Left renal cortex interstitium (tissue), 4 donors: ENCODE measurements at places on chromosomes 7 and 10. TPM values are rescaled to one million over a fixed set of nuclear protein-coding genes. Genes with fewer than 3 reads are reported as not detected.

DNA sequence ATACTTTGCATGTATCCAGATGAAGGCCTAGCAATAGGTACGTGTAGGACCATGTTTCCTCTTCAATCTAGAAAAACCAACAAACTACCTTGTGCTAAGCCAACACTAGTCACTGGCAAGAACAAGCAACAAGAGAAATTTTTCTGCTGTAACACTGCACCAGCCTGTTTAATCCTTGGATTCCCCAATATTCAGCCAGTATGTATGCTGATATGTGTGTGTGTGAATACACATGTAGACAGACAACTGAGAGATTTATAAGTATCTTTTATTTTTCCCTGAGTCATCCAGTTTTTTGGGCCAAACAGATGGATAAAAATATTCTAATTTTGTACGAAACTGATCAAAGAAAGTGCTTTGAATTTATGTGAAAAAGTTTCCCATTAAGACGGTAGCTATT is 26.2 kb downstream of the GLI3 start:
- no peak for DNase-seq

DNA sequence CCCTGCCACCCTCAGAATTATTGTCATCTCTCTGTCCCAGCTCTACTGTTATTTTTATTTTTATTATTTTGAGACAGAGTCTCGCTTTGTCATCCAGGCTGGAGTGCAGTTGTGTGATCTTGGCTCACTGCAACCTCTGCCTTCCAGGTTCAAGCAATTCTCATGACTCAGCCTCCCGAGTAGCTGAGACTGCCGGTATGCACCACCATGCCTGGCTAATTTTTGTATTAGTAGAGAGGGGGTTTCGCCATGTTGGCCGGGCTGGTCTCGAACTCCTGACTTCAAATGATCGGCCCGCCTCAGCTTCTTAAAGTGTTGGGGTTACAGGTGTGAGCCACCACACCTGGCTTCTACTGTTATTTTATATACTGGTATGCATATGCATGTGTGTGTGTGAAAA is 11.0 kb downstream of the CALHM2 start:
- no peak for DNase-seq

SLC39A12 gene
- not detected for polyA plus RNA-seq

AHR gene
- 29.5 TPM for polyA plus RNA-seq

DNA sequence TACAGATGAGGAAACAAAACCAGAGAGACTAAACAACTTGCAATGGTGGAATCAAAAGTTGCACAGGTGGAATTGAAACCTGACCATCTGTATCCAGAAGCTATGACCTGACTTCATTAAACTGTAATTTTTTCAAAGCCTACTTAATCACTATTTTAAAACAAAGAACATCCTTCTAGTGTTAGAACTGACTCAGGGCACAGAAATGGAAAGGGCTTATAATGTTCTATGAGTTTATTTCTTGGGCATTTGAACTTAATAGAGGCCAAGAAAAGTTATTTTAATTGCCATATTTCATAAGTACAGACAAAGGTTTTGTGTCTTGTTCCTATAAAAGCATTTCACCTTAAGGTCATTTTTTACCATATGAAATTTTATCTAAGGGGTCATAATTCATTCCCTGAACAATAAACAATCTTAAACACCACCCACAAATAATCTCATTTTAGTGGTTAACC is 8.8 kb downstream of the ITGB1 start:
- no peak for DNase-seq

- DNase-seq = no peak
Observed at GRCh38 chr10:74419958-74420375, 268.9 kb downstream of the ADK start.

DNA sequence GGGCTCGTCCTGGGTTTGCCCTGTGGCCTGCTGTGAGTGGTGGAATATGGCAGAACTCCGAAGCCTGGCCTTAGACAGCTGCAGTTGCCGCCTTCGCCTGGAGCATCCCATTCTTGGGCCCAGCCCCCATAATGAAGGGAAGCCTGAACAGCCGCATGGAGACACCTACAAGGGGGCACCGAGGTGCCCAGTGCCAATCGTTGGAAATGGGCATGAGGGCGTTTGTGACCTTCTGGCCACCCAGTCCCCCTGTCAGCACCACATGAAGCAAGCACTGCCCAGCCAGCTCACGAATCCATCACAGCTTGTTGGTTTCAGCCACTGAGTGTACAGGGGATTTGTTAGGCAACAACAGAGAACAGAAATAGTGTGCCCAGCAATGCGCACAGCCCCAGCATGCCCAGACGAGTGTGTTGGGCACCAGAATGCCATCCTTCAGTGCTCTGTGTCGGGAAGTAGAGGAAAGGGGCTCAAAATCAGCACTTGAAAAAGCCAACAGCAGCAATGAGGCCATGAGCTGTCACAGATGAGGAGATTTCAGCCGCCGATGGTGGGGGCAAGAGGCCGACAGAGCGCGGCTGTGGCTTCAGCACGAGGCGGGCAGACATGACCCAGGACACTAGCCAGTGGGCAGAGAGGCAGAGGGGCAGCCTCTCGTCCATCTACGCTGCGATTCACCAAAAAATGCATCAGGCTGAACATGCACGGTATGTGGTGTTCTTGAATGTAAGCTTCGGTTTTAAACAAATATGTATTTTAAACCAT is 91.2 kb downstream of the TNS3 start:
- DNase-seq = no peak

DNA sequence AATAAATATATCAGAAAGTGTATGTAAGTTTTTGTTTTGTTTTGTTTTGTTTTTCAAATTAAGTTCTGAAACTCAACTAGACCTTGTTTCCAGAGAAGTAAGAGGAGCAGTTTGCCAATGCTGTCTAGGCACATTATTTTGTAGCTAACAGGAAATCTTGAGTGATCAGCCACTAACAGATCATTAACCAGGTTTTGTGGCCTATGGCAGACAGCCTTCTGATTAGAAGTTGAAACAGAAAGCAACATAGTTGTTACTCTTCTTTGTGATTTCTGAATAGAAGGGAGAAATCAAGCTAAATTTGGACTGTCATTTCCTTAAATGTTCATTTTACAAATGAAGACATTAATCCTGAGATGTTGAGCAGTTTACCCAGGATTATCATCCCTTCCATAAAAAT is 142.6 kb downstream of the PLXDC2 start:
- no peak for DNase-seq

DNA sequence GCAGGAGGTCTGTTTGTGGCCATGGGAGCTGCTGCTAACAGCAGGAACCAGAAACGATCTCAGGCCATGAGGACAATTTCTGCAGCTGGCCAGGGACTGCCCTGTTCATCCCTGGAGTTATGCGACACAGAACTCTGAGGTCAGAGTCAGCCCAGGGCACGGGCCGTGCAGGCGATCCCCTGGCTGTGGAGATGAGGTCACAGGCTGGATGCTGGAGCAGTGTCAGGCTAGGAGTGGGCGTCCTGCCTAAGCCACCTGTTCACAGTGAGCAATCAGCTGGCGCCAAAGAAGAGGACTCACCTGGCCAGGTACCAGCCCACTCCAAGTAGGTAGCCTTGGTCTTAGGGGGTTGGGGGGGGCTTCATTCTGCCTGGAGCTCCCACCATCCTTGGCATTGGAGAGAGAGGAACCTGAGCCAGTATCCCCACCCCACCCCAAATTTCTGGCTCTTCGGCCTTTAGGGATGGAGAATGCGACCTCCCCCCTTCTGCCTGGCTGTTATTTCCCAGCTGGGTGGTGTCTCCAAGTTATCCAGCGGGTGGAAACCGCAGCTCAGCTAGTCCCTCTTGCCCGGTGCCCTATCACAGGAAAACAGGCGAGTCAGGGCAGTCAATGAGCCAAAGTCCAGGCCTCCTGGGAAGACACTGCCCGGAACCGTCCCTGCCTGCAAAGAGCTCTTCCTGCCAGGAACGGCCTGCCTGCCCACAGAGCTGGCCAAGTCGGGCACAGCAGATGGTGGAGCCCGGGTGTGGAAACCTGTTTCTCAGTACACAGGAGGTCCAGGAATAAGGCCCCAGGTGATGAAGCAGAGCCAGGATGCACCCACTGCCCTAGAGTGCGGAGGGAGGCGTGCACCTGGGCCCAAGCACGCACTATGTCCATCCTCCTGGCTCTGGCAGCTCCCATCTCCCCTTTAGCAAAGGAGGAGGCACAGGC is 1.8 kb upstream of the TTYH3 start:
- DNase-seq = no peak

DNA sequence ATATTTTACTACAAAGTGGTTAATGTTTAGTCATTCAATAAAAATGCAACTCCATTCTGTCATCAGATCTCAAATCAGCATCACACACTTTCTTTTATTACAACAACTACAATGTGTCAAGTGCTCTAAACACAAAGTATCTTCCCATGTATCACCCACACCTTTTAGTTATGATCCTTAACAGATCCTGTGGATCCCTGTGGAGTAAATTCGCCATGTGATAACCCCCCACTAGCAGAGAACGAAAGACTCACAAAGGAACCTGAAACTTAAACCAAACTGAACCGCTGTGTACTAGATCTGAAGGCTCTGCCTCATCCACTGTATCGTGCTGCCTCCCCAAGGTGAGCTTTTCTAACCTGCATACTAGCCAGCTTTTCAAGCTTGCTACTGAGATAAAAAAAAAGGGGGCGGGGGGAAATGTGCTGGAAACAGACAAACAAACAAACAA is 1.7 kb downstream of the DPY19L1 start:
- DNase-seq = peak; percentile 15

SFRP5 gene
- 0.16 TPM for polyA plus RNA-seq

PNLIPRP2 gene
- not detected for polyA plus RNA-seq

DNA sequence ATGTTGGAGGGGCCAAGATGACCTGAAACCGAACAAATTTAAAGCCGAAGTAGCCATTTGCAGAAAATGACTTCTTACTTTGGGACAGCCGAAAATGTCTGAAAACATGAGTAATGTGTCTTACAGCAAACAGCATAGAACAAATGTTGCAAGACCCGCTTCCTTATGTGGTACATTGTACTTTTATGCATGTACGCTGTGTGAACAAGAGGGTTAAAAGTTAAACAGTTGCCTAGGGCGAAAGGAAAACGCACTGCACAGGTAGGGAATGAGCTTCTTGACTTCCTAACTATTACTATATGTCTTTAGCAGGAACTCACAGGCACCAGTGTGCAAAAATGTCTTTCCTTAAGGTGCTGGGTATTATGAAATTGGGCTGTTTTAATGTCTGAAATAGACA is 303.5 kb upstream of the MGMT start:
- DNase-seq = no peak

JCAD gene
- 23.2 TPM for polyA plus RNA-seq

DNA sequence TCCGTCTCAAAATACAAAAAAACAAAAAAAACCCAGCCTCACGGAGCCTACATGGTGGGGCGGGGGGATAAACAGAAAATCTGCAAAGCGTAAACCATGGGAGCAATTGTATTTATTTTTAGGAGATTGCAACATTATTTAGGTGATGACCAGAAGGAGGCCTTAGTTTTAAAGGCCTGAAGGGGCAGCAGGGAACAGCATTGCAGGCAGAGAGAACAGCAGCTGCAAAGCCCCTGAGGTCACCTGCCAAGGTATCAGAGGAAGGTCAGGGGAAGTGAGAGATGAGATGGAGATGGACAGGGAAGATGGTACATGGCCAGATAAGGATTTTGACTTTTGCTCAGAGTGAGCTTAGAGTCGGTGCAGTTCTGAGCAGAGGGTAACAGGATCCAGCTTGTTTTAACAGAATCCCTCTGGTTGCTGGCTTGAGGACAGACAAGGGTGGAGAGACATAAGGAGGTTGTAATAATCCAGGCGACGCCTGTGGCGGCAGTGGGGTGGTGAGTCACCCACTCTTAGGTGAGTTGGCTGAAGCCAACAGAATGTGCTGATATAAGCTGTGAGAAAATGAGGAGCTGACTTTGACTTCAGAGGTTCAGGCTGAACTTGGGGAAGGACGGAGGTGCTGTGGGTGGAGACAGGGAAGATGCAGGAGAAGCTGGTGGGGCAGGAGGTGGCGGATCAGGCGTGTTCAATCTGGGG is 82.3 kb upstream of the GTF2I start:
- DNase-seq = no peak

DNA sequence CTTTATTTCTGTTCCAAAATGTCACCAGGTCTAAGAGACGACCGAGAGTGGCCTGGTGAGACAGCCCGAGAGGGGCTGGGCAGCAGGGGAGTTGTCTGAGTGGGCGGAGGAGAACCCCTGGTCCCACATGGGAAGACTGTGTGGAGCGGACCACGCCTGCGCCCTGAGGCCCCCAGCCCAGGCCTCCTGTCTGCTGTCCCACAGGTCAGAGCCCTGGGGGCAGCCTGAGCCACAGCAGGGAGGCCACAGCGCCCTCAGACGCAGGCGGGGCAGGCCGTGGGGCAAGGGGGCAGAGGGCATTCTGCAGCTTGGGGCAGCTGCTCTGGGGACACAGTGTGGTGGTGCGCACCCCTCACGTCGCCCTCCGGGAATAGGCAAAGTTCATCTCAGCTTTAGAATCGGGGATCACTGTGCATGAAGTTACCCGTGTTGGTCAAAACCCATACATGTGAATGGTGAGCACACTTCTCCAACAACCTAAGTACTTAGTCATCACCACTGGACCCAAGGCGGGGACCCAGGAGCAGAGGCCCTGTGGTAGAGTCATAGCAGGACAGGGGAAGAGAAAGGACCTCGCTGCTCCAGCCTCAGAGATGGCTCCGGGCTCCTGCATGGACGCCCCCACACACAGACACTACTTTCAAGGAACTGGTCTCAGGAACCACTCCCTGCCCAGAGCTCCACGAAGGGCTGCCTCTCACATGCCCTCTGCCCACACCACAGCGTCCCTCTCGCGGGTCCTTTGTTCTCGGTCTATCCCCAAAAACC is 214.7 kb downstream of the ELFN1 start:
- no peak for DNase-seq

DNA sequence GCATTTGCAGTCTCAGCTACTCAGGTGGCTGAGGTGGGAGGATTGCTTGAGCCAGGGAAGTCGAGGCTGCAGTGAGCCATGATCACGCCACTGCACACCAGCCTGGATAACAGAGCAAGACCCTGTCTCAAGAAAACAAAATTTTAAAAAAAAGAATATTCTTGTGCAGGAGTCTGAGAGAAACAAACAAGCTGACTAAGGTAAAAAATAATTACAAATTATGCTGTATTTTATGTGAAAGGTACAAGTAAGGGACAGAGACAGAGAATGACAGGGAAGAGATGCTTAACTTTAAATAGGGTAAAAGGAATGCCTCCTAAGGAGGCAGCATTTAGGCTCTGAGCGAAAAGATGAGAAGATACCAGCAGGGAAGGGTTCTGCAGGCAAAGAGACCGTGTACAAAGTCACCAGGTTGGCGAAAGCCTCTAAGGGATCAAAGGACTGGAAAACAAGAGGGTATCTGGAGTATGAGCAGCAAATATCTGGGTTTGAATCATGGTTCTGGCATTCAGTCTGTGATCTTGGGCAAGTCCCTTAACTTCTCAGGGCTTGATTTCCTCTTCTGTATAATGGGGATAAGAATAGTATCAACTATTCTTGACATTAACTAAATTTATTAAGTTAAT is 106.2 kb upstream of the RHOBTB1 start:
- no peak for DNase-seq

- DNase-seq = no peak
Observed at GRCh38 chr7:134770676-134771075, 8.8 kb upstream of the CALD1 start.

MYO1G gene
- polyA plus RNA-seq = 0.59 TPM

DNA sequence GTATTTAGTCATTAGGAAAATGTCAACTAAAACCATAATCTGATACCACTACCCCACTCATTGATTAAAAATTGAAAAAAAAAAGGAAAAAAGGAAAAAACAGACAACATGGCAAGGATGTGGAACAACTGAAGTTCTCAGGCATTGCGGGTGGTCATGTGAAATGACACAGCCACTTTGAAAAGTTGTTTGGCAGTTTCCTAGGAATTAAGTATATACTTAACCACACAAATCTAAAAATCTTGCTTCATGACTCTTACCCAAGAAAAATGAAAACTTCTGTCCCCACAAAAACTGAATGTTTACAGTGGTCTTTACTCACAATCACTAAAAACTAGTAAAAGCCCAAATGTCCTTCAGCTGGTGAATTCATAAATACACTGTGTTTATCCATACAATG is 254.5 kb downstream of the AHR start:
- no peak for DNase-seq

HHEX gene
- polyA plus RNA-seq = 8.9 TPM
